ENCODE measurements at places on chromosomes 3 and 15.

GRCh38 chr3:88312256-88312655 lies 162.5 kb downstream of the C3orf38 start:
- DNase-seq = no peak

GRCh38 chr3:38190481-38190881 lies 25.1 kb downstream of the OXSR1 start:
- DNase-seq = no peak

DNA sequence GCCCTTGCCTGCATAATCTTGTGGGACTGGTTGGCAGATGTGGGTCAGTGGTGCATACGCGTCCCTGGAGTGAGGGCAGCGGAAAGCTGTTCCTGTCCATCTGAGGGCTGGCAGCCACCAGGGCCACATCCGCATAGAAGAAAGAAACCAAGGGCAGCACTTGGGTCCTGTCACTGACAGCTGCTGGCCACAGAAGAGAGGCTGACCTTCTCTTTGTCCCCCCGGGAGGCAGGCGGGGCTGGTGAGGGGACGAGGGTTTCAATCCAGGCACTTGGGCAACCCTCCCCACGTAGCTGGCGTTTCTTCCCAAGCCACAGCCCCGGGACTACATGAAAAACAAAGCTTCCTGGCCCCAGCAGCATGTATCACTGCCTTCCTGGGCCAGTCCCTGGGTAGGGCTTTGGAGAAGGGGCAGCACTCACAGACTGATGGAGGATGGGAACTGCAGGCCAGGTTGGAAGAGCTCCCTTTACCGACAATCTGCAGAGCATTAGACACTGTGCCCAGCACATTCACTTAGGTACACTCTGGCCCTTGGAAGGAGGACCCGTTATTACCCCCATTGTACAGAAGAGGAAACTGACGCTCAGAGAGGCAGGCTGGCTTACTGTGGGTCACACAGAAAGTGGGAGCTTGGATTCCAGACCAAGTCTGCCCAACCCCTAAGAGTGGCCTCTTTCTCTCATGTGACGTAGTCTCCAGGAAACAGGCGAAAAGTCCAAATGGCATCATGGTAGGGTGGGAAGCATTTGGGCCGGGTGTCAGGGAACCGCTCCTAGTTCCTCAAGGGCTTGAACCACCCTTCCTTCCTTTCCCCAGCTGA lies 78.8 kb upstream of the SLC6A6 start:
- no peak for DNase-seq

GRCh38 chr3:184776916-184777315 lies 35.0 kb upstream of the VPS8 start:
- DNase-seq = no peak

- DNase-seq = no peak
Measured at GRCh38 chr15:93026380-93026817, 62.6 kb downstream of the RGMA start.

DNA sequence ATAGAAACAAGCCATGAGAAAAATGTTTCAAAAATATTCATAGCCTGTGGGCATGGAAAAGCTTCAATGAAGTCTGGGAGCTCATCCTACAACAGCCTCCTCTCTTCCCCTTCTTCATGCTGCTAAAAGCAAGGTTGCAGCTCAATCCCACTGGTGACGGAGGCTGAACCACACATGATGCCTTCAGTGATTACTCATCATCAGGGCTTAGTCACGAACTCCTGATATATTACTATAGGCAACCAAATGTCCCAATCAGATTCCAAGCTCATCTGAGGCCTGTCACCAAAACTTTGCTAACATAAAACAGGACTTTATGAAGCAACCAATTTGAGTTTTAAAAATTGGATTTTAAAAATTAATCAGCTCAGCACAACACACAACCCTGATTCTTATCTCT lies 24.0 kb upstream of the SLC24A5 start:
- no peak for DNase-seq

- DNase-seq = no peak
Measured at GRCh38 chr3:127792541-127793292, 29.6 kb downstream of the MGLL start.

GRCh38 chr15:66171841-66172240 lies 81.7 kb downstream of the MEGF11 start:
- no peak for DNase-seq

GRCh38 chr3:53473422-53473821 lies 21.0 kb upstream of the CACNA1D start:
- no peak for DNase-seq

DNA sequence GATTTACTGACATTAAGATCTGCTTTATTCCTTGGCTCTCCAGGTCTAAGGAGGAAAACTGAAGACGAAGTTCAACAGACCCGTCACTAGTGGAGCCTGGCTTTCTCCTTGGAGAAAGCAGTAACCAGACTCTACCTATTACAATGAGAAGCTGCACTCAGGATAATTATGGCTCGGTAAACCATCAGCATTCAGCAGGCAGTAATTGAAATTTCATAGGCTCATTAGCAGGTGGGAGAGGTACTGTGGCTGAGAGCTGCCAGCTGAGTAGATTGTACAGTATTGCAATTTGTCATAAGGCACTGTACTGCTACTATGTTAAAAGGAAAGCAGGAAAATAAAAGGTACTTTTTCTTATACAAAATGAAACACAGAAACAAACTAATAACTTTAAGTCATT lies 51.2 kb downstream of the CHAC1 start:
- no peak for DNase-seq

DNA sequence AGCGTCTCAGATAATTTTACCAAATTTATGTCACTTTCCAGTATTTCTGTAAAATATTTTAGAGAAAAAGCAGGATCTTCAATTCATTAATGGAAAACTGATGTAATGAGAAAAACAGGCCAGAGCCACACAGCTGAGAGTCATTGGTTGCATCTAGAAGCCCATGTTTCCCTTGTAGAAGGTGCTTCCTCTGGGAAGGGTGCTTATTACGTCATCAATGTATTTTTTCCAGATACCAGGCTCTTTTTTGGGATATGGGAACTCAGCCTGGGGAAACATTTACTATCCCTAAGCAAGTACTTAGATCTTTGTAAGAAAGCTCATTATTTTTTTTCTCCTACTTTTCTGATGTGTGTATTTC lies 89.1 kb upstream of the PHLDB2 start:
- no peak for DNase-seq

- no peak for DNase-seq
Measured at GRCh38 chr3:49025793-49026520, 3.2 kb downstream of the IMPDH2 start.

DNA sequence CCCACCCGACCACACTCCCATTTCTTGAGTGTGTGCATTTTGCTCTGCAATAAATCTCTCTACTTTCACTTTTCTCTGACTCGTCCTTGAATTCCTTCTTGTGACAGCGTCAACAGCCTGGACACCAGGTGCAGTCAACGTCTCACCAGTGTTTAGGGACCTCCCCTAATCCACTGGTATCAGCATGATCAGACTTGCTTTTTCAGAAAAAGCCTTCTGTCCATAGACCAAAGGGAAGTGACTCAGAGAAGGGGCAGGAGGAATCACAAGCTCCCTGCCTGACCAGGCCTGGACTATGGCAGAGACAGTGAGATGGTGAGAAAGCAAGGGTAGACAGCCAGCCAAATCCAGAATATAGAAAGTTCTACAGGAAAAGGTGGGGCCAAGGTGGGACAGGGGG lies 15.5 kb downstream of the CCR5 start:
- no peak for DNase-seq

- no peak for DNase-seq
Measured at GRCh38 chr3:29004885-29005599, 275.8 kb upstream of the RBMS3 start.

DNA sequence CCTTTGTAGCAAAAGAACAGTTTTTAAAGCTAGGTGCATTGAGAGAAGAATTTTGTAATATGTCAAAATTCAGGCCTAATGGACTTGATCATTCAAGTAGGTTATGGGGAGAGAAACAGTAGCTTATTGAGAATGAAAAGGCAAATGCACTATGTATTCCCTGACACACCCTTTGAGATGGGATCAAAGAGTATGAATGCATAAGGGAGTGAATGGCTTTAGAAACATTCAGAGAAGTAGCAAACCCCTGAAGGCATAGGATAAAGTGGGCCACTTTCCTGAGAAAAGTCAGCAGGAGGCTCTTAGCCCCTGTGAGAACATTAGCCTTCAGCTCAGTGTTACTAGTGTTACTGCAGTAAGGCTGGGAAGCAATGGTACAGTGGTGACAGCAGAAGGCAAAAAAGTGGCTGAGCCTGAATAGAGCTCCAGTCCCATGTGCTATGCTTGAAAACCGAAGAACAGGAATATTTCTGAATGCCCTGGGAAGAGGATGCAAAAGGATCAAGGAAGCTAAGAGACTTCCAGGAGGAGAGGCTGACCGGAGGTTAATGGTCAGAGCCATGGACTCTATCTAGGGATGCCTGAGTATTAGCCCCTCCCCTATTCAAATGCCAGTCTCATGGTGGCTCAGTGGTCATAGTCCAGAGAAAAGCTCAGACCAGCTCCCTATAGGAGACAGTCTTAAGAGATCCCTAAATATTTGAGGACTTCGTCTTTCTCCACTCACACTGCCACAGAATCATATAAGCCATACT lies 218.2 kb upstream of the SGO1 start:
- no peak for DNase-seq

DNA sequence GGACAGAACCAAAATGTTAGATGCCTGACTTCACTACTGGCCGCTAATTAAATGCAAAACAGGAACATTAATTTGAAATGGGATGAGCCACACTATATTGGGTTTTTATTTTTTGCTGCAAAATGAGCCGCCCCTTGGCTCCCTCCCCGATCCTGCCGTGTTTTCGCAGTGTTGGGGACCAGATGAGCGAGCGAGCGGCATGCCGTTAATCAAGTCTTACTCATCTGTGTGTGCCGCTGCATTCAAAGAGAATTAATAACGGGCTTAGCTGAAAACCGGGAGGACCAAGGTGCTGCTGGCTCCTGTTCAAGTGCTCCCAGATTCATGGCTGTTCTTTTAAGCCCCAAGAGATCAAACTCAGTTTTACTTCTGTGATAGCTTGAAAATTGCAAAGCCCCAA lies 20.0 kb downstream of the TAFA4 start:
- no peak for DNase-seq

DNA sequence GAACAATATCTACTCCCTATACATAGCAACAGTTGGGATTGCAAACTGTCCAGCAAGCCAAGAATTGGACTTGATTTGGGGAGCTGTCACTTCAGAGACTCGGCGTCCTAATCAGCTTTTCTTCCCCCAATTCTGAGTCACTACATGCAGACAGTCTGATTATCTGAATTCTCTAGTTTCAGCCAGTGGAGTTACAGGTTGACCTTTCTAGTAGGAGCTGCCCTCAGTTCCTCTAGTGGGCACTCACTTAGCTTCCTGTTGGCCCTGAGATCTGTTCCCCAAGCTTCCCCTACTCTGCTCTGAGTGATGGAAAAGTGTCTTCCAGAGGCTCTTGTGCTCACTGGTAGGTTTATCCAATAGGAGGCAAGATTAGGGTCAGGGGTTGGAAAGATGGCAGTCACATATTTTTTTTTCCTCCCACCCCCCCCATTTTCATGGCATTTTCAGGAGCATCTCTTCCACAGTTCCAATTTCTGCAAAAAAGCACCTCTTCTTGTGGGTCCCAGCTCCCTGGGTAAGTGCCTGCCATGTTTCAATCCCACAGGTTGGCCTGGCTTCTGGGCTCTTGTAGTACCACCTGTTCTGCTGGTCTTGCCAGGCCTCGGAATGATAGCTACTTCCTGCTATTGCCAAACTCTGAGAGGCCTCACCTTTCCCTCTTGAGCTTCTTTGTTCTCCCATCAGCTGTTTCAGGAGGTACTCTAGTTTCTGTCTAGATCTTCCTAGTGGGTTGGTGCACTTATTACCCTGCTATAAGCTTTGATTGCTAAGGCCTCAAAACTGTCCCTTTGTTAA lies 182.2 kb downstream of the RAP2B start:
- no peak for DNase-seq

GRCh38 chr3:43256714-43257461 lies 29.5 kb upstream of the SNRK start:
- DNase-seq = no peak

DNA sequence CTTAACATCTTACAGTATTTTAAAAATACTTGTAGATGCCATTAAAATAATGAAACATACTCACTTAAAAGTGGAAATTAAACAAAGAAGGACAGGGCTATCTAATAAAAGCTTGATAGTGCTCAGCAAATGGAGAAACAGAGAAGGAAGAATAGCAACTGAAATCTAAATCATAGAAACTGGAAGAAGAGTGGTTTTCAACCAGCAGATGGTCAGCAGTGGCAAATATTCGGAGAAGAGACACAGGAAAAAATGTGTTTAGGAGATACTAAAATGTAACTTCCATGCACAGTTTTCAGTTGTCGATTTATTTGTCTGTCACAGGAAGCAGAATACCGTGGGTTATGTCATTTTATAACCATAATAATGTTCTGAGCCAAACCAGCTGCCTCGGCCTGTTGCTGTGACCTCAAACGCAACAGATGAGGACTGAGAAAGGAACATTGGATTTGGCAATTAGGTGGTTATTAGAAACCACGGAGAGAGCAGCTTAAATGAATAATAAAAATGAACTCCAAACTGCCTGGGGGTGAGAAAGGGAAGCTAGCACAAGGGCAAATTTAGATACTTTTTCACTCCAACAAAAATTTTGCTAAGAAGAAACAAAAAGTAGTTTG lies 246.6 kb upstream of the KCNMB2 start:
- DNase-seq = no peak

- DNase-seq = no peak
Measured at GRCh38 chr3:175606650-175607318, 747.6 kb downstream of the NAALADL2 start.

DNA sequence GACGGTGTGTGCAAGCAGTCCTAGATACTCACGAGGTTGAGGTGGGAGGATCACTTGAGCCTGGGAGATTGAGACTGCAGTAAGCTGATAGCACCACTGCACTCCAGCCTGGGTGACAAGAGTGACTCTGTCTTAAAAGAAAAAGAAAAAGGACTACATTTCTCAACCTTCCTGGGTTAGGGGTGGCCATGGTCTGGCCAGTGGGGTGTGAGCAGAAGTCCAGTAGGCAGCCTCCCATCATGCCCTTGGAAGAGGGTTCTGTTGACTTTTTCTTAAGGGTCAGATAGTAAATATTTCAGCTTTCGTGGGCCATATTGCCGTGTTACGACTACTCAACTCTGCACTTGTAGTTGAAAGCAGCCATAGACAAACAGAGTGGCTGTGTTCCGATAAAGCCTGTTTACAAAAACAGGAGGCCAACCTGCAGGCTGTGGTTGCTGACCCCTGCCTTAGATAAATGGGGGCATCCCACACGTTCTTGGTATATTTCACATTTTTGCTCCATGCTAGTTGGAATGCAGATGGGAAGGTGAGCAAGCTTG lies 31.0 kb upstream of the PDE8A start:
- no peak for DNase-seq

GRCh38 chr3:177778633-177779032 lies 581.4 kb upstream of the TBL1XR1 start:
- DNase-seq = no peak

DNA sequence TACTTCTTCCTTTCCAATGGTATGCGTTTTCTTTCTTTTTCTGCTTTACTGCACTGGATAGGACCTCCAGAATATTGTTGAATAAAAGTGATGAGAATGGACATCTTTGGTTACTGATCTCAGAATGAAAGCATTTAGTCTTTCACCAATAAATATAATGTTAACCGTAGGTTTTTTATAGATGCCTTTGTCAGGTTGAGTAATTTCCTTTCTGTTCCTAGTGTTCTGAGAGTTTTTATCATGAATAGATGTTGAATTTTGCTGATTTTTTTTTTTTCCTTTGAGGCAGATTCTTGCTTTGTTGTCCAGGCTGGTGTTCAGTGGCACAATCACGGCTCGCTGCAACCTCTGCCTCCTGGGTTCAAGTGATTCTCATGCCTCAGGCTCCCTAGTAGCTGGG lies 158.4 kb downstream of the KLHL25 start:
- no peak for DNase-seq

- DNase-seq = no peak
Measured at GRCh38 chr3:71419369-71419768, 164.2 kb downstream of the FOXP1 start.

- DNase-seq = no peak
Measured at GRCh38 chr3:53493963-53494791, at the start of gene CACNA1D. Gene CACNA1D, plus strand, starts transcription at chr3:53494611. Its CDS starts 556 bp downstream, at chr3:53495167.

All from activated T-cell treated with anti-CD3 and anti-CD28 coated beads, Interleukin-2, amount 50 U/mL, for 4 hours (primary cell).